ENCODE measurements at places on chromosomes 7 and 10. TPM values are rescaled to one million over a fixed set of nuclear protein-coding genes. Genes with fewer than 3 reads are reported as not detected.

ANKRD30A gene
- not detected for total RNA-seq

TRIM73 gene
- 8.8 TPM for total RNA-seq

DNA sequence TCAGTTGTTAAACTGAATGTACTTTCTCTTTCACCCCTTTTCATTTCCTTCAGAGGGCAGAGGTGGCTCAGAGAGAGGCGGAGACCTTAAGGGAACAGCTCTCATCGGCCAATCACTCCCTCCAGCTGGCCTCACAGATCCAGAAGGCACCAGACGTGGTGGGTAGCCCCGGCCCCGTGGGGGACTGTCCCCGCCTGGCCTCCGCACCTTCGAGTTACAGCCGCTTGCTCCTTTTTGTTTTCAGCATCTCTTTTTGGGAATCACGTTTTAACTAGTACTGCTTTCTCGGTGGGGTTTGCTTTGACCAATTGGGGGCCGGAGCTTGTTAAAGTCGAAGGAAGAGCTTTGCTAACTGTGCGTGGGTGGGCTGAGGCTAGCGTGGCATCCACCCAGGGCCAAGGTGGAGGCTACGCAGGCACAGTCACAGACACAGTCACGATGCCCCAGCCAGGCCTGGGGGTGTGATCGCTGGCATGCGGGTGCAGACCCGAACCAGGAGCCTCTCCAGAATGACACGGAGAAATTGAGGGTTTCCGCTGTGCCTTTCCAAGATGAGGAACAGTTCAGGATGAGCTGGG, 116.2 kb upstream of the SH2B2 start:
- no peak for DNase-seq

- DNase-seq: no peak
These were observed 229.9 kb downstream of the KIAA1217 start for GRCh38 chr10:24438800-24439199.

GRCh38 chr7:40133561-40134427, 628 bp downstream of the MPLKIP start:
- no peak for DNase-seq

DNA sequence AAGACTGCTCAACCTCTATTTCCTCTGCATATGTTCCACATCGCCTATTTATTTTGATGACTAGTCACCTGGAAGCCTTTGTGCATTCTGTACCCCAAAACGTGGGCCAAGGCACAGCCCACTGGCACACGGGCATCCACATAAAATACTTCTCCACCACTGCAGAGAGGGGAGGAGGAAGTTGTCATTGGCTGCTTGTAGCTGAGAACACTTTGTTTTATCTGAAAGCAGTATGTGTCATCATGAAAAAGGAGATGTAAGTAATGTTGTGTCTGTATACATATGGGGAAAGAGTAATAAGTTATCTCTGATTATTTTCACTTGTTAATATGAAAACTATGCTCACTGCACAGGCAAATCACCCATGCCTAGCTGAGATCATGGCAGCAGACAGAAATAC, 48.2 kb upstream of the AMPH start:
- no peak for DNase-seq

- DNase-seq: no peak
These were observed 32.2 kb downstream of the HACD1 start for GRCh38 chr10:17585016-17585415.

DNA sequence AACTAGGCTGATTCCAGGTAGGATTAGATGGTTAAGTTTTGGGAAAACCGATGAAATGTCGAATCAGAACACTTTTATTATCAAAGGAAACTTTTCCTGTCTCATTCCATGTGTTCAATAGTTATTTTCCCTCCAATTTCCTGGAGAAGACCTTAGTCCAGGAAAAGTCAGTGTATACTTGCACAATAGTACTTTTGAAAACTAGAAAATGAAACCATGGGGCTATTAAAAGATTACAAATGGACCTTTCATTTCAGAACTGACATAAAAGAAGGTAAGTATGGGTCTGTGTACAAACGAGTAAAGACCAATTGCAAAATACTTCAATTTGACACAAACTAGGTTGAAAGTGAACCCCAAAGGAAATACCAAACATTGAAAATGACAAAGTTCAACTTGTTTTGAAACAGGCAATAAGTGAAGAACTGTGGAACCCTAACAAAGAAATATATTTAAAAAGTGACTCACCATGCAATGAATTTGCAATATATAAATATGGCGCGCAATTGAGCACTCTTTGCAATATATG, 2.1 kb downstream of the AVPI1 start:
- DNase-seq: no peak

DNA sequence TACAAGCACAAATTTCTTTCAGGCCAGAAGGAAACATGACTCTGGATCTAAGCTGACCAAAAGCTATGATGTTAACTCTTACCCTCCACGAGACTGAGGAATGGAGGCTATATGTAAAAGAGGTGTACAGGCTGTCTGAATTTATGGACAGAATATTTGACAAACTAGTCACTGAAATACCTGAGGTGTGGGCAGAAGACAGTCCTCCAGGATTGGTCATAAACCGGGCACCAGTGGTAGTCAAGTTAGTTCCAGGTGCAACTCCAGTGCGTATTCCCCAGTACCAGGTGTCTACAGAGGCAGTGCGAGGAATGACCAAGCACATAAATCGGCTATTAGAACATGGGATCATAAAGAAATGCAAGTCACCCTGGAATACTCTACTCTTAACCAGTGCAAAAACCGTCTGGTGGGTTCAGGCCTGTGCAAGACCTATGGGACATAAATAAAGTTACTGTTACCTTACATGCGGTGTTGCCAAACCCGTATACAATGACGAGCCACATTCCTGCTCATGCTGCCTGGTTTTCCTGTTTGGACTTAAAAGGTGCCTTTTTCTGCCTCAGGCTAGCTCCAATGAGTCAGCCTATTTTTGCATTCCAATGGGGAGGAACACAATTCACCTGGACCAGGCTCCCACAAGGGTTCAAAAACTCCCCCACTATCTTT, 6.7 kb upstream of the CYREN start:
- no peak for DNase-seq

- DNase-seq: no peak
These were observed 28.5 kb downstream of the FOXL3 start for GRCh38 chr7:318476-318875.

GRCh38 chr7:135843214-135843613, 94.6 kb upstream of the FAM180A start:
- DNase-seq: no peak

All from HCT116 (cell line).